ENCODE measurements at places on chromosomes 6 and 20.

GRCh38 chr20:52746770-52747169 is 225.4 kb upstream of the TSHZ2 start:
- DNase-seq, result no peak

DNA sequence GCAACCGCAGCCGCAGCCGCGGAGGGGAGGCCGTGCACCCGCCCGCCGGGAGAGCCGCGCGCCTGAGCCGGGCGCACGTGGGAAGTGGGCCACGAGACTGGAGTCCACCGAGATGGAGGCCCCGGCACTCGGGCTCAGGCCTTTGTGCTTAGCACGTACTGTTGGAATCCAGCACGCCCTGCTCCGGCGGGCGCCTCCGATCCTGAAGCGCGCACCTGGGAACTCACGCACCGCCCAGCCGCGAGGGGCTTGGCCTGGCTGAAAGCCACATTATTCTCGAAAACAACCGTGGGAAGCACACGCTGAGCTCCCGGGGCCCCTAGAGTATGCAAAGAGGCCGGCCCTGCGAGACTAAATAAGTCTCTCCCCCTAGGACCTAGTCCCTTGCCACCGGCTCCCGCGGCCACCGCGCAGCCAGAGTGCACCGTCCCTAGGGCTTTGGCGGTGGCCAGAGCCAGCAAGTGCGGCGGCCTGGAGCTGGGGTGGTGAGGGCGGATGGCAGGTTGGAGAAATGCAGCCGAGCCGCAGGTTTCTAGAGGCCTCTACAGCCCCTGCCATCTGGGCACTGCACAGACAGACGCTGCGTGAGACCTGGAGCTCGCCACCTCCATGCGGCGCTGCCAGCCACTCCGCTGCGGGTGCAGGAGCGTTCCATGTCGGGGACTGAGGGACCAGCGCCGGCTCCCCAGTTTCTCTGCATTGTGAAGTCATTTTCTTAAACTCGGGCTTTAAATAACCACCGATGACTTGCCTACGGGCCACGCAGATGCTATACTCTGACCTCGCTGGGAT is 42.0 kb upstream of the LY86 start:
- DNase-seq, result peak; percentile 76

DNA sequence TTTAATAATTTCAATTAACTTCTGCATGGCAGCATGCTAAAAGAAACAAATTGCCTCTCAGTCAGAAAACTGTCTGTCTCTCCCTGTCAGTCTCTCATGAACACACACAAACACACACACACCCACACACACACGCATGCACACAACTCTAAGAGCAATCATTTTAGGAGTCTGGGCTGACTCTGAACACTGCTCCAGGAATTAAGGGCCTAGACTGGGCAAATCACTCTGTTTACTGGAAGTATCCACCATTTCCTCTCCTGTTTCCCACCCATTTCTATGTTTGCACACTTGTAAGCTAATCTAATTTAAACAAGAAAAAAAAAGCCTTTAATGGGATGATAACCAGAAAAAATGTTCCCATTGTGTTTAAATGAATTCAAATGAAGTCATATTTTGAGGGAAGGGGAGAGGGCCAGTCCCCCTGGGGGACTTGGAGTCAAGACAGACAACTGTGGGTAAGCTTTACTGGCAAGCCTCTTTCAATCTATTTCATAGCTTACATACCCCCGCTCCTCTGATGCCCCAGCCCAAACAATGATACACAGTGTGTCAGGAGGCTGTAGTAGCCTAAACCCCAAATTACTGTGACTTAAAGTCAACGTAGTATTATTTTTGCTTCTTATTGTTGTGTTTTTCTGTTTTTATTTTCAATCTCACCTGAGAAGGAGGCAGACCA is 447.8 kb upstream of the FLRT3 start:
- no peak for DNase-seq

DNA sequence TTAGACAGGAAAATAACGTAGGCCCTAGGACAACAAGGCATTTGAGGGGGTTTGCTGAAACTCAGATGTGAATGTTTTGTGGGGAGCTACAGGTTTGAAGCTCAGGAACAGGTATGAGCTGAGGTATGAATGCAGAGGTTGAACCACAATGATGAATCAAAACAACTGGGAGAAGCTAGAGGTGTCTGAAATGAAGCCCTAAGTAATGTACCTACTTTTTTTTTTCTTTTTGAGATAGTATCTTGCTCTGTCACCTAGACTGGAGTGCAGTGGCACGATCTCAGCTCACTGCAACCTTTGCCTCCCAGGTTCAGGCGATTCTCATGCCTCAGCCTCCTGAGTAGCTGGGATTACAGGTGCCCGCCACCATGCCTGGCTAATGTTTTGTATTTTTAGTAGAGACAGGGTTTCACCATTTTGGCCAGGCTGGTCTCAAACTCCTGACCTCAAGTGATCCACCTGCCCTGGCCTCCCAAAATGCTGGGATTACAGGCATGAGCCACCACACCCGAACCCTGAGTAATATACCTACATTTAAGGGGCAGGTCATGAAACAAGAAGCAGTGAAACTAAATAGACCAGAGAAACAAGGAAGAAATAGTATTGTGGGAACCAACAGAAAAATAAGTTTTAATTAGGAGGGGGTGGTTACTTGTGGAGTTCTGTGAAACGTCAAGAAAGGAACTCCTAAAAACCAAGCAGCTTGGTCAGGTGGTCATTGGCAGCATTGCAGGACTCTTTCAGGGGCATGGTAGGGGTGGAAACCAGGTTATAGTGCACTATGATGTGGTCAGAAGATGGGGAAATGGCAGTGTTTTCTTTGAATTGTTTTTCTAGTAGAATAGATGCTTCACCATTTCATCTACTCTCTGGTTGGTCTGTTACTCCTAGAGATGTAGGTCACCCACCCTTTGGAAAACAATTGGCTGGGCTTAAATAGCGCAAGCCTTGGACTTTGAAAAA is 138.1 kb downstream of the CD164 start:
- DNase-seq, result no peak

DNA sequence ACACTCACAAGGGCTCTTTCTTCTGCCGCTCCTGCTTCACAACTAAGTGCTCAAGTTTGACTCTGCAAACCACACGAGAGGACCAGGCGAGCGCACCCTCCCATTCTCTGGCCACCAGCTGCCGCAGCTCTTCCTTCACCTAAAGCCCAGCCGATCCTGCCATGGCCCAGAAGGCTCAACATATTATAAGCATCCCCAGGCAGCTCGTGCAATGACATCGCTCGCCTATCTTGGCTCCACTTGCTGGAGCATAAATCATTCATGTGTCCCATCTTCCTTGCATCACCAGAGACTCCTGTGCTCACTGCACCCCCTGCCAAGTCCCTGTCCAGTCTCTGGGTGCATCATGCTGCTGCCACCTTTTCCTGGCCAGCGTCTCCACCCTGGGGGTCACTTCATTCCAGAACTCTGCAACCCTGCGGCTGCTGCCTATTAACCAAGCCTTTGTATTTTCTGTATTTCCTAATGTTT is 59.0 kb downstream of the PSMG4 start:
- DNase-seq, result no peak

DNA sequence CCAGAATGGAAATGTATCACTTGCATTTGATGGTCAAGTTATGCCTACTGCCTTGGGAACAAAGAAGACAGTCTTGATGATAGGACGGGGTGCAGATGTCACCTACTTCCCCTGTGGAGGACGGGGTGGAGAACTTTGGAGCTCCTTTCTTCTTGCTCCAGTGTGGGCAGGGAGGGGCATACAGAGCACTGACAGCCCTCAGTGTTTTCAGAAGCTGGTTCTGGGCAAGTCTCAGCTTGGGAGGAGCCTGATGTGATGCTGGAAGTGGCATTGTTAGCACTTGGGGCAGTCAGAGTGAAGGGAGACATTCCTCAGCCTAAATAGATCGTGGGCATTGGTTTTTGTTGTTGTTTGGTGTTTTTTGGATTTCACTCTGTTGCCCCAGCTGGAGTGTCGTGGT is 59.7 kb downstream of the SYNJ2 start:
- no peak for DNase-seq

GRCh38 chr6:144782634-144783033 is 497.5 kb downstream of the UTRN start:
- no peak for DNase-seq

GRCh38 chr6:160963651-160964050 is 27.9 kb upstream of the MAP3K4 start:
- DNase-seq, result no peak

DNA sequence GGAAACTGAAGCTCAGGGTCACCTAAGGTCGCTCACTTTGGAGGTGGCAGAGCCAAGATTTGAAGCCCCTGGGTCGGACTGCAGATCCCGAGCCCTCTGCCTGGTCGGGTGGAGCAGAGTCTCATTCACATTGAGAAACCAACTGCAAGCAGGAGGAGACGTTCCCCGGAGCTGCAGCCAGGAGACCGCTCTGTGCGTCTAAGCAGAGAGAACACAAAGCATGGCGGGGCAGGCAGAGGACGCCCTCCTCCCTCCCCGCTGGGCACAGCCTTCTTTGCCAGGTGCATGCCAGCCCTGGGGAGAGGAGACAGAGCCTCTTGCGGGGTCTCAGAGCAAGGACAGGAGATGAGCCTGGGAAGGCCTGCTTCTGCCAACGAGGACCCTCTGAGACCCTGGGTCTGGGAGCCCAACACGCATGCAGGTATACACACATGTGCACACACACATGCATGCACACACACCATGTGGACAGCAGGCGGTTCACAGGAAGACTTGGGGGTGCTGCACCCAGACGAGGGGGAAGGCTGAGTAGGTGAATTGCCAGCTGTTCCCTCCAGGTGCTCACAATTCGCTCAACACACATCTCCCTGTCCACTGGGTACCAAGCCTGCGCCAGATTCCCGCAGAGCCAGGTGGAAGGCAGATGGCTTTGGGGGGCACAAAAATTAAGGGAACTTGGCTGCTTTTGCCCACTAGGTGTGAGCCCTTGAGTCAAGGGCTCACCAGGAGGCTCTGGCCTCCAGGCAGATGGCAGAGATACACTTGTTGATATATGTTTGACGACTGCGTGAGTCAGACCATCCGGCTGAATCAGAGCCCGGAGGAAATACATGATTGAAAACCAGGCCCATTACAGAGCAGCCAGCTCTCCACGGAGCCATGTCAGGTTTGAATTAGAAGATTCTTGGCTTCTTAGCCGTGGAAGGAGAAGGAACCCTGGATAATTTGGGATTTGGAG is 5.5 kb upstream of the NTSR1 start:
- no peak for DNase-seq

DNA sequence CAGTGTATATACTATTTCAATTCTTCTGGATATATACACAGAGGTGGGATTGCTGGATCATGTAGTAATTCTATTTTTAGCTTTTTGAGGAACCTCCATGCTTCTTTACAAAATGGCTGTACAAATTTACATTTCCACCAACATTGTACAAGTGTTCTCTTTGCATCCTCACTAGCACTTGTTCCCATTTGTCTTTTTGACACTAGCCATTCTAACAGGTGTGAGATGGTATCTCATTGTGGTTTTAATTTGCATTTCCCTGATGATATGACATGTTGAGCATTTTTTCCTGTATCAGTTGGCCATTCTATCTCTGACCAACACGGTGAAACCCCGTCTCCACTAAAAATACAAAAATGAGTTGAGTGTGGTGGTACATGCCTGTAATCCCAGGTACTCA is 68.1 kb upstream of the PMEPA1 start:
- no peak for DNase-seq

- no peak for DNase-seq
Observed at GRCh38 chr20:51176446-51176845, 153.5 kb upstream of the KCNG1 start.

DNA sequence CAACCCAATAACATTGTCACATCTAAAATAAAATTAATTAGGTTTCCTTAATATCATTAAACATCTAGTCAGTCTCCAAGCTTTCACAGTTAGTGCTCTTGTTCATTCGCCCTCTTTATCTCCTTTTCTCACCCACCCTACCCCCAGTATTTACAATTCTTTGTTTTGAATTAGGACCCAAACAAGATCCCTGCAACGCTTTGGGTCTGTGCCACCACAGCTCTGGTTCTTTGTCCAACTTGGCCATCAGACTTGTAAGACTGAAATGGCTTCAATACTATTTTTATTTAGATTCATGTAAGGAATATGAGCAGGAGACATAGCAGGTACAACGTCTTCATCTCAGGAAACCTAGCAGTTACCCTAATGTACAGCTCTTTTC is 276.5 kb downstream of the CDKAL1 start:
- no peak for DNase-seq

DNA sequence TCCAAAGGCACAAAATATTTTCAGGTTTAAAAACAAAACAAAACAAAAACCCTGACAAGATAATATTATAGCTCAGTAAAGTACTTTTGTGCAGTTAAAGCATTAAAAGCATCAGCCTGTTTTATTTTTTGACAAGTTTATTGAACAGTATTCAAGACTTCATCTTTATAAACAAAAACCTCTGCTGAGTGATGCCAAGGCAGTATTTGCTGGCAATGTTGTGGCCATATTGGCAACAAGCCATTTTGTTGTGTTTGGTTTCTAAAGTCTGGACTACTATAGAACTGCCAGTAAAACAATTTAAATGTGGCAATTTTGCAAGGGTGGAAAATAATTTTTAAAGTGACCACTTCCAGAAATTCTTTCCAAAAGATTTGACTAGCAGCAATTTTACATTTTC is 15.9 kb downstream of the CPNE1 start:
- no peak for DNase-seq

GRCh38 chr6:26172608-26172968 is 85.4 kb downstream of the HFE start:
- DNase-seq, result peak; percentile 54

DNA sequence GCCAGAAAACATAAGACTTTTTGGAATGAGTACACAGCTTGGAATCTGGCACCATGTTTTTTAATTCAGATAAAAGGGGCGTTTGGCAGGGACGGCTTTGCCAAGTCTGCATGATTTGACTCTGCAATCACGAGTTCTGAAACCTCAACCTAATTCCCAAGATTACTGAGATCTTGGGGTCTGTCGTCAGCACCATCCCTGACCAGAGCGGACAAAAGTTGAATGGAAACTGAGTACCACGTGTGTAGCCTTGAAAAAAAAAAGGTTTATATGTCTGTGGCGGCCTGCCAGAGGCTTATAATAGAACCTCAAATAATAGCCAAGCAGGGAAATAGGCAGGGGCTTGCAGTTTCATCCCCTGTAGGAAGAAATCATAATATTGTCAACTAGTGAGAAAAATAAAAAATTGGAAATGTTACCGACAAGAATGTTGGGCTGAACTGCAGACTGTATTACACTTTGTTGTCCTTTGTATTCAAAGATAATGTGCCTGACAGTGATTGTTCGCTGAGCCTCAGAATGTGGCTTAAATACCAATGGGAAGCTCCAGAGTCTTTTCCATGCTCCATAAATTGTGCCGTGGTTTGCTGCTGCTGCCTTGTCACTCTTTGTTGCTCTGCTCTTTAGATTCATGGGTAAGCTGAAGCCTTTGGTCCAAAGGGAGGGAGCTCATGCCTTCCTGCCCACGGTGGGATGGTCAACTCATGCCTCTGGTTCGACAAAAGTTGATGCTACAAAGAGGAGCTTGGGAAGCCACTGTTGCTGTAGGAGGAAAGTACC is 118.8 kb upstream of the ARID1B start:
- no peak for DNase-seq

DNA sequence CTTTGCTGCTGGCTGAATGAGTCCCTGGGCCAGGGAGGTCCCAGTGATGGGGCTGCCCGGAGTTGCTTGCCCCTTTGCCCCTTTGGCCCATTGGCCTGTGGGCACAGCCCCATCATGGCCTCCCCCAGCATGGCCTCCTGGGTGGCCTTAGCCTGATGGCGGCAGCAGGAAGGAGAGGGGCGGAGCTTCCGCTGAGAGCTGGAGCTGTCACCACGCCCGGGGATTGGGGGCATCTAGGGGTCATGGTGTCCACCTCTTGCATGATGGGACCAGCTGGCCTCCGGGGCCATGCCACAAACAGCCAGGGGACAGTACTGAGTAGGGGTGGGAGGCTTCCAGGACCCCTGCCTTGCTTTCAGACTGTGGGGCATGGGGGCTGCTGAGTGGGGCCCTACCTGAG is 31.5 kb upstream of the GATA5 start:
- DNase-seq, result no peak

- DNase-seq, result peak; percentile 28
Observed at GRCh38 chr6:11791354-11792107, 12.9 kb upstream of the ADTRP start.
